ENCODE measurements at places on chromosomes 13 and 19.

GRCh38 chr19:17309965-17310461, 650 bp downstream of the DDA1 start:
- DNase-seq: no peak

DNA sequence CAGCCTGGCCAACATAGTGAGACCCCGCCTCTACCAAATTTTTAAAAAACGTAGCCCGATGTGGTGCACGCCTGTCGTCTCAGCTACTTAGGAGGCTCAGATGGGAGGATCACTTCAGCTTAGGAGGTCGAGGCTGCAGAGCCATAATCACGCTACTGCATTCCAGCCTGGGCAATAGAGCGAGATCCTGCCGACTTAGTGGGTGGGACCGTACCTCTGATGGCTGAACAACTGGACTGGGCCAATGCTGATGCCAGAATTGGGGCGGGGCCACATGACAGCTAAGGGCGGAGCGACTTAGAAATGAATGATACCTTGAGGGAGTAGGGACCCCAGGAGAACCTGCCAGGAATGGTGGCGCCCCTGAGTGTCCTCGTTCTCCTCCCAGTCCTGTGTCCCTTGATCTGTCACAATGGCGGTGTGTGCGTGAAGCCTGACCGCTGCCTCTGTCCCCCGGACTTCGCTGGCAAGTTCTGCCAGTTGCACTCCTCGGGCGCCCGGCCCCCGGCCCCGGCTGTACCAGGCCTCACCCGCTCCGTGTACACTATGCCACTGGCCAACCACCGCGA, 3.6 kb downstream of the LTBP4 start:
- DNase-seq: no peak

DNA sequence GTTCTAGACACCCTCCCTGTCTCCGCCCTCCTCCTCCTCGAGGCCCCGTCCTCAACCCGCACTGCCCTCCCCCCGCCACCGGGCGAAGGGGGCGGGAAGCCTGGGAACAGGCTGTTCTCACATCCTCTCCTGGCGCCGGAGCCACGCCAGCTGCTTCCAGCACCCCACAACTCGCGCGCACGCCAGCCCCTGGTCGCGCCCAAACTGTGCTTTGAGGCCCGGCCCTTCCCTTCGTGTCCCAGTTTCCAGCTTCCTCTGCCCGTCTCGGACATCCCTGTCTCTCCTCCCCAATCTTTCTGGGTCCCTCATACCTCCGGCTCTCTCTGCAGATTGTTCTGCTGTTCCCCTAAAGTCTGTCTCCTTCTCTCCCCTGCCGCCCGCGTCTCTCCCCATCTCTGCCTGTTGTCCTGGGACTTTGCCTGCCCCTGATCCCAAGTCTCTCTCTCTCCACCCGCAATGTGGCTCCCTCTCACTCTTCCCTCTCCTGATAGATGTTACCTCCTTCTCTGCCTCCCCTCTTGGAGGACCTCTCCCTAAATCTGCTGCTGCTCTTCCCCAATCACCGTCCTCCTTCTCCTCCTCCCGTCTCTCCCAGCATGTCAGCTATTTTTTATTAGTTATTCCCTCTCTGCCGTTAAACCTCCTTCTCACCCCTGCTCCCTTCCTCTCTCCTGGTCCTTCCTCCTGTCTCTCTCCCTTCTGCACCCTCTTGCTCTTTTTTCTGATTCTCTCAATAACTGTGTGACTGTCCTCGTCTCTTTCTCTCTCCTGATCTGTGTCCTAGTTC, 14.2 kb downstream of the DPF1 start:
- no peak for DNase-seq

GRCh38 chr13:62119739-62120700, 704.4 kb upstream of the PCDH20 start:
- DNase-seq: no peak

DNA sequence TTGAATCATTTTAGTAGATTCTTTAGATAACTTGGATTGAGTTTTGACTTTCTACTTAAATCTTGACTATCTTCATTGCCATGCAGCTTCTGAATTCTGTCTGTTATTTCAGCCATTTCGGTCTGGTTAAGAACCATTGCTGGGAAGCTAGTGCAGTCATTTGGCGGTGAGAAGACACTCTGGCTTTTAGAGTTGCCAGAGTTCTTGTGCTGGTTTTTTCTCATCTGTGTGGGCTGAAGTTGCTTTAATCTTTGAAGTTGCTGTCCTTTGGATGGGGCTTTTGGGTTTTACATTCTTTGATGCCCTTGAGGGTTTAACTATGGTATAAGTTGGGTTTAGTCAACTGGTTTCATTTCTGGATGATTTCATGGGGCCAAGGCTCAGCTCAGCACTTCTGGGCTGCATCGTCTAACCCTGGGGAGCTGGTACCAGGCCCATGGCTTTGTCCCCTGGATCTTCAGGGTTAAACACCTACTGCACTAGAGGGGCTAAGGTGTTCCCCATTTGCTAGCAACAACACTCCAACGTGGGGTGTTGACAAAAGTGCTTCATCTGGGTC, 10.0 kb upstream of the IGFL2 start:
- no peak for DNase-seq

DNA sequence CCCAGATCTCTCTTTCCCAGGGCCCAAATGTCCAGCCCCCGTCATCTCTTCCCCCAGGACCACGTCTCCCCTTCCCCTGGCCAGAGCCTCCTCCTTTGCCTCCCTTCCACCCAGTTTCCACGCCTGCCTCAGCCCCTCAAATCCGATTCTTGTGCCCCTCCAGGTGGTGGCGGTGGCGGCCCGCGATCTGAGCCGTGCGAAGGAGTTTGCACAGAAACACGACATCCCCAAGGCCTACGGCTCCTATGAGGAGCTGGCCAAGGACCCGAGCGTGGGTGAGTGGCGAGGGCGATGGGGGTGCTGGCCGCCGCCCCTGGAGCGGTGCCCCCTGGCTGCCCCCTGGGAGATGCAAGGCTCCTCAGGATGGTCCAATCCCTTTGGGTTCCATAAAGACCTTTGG, 1.3 kb downstream of the DHDH start:
- no peak for DNase-seq

DNA sequence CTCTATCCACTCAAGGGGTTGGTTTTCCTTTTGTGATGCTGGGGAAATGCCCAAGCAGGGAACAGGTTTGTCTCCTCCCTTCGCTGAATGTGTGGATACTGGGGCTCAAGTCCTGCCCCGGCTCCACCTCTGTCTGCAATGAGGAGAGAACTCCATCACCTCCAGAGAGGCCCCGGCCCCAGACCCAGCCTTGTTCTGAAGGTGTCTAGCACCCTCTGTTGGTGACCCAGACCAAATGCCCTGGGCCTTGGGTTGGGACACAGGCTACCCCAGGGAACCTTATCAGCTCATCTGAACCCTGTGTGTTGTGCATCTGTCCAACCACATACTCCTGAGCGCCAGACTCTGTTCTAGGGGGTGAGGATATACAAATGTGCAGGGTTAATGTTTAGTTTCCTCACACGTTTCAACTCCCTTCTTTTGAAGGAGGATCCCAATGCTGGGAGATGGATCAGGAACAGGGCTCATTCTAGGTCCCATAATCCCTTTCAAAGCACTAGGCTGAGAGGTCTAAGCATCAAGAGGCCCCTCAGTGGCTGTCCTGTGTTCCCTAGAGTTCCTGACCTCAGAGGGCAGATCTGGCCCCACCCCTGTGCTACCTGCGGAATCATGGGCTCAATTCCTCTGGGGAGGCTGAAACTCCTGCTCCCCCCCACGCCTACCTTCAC, 112.5 kb upstream of the SLC7A1 start:
- peak; percentile 27 for DNase-seq

GRCh38 chr13:78228211-78228610, 309.6 kb upstream of the EDNRB start:
- no peak for DNase-seq

DNA sequence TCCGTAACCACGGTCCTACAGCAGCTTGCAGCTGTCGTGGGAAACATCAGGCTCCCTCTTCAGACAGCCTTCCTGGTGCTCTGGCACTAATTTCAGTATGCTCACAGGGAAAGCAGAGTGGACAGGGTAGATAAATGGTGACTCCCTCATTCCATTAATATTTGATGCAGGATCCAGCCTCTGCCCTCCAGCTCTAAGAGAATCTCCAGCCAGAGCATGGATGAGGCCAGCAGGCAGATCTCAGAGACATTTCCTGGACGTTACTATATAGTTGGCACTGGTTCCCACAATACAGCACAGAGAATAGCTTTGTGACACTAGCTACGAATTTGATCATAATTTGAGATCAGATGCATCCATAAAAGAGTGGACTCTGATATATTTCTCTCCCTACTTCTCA, 341.4 kb downstream of the LIG4 start:
- no peak for DNase-seq

DNA sequence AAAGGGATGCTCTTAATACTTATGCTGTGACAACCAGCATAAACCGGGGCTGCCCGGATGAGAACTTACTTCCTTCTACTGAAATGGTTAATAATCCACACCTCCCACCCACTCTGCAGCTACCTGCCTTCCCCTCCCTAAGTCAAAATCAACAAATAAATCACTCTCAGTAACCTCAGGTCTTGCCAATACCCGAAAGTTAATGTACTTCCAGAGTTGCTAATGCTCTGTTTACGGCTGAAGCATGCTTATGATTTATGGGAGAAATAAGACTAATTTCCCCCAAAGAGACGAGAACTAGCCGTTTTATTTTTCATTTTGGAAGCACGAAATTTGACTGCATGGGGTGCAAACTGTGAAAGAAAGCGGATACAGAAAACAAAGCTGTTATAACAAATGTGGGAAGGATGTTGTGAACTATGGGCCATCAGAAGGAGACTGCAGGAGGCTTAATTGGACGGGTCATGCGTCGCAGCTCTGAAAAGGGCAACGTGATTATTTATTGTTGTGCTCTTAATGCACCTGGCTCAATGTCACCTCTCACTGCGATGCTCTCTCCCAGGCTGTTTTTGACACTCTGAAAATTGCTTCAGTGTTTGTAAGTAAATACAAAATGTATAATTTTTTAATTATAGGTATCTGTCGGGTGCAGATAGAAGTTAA, 114.0 kb upstream of the SLC7A1 start:
- DNase-seq: no peak

GRCh38 chr19:33064458-33064791, 263 bp downstream of the RHPN2 start:
- DNase-seq: no peak

DNA sequence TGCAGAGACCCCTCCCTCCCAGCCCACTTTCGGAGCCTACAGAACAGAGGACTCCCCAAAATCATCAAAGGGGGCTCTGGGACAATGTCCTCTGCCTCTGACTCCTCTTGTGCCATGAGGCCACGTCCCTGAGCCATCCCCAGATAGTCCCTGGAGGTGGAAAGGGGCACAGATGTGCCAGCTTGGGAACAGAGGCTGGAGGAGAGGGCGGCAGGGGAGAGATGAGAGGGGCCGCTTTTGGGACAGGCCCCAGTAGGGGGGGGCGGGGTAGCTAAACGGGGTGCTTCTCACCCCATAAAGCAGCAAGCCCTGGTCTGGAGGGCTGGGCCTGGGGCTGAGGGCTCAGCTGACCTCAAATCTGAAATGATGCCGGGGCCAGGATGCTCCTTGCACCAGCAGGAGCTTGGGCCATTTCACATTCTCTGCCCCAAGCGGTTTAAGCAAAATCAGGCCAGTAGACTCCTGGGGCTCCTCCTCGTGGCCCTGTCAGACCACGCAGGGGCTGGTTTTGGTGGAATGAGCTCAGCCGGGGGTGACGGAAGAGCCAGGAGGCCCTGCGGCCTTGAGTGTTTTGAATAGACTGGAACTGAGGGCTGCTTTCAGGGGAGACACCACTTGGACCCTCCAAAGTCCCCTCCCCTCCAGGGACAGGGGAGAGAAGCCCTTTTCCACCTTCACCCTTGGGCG, 27.1 kb downstream of the ONECUT3 start:
- no peak for DNase-seq

GRCh38 chr19:55563261-55563690, 17.4 kb downstream of the ZNF579 start:
- DNase-seq: no peak

DNA sequence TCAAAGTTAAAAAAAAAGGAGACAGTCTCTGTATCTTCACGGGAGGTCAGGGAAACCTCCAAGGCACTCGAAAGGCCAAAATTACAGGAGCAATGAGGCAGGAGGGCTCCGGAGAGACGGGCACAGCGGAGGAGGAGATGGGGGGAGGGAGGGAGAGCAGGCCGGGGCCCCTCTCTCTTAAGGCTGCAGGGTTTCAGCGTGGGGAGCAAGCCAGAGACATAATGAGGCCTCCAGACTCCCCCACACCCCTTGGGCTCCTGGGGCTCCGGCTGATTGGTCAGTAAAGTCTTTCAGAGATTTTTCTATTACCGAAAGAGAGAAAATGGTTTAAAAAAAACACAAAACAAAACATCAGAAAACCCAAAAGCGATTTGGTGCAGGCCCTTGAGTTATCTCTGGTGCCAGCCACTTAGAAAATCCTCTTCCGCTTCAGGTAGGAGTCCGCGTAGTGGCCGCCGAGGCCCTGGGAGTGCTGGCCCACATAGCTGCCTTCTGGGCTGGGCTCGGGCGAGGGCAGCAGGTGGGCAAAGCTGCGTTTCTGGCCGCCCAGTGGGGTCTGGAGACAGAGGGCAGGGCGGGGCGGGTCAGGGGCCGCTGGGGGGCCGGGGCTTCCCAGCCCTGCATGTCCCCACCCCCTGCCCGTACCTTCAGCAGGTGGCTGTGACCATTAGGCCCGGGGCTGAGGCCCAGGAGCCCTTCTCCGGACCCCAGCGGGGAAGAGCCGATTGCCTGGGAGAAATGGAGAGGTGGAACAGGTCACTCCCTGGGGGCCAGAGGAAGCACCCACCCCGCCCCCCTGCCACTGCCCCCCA, 1.4 kb upstream of the FDX2 start:
- DNase-seq: no peak

GRCh38 chr13:52711286-52711685, 28.3 kb downstream of the CNMD start:
- no peak for DNase-seq

DNA sequence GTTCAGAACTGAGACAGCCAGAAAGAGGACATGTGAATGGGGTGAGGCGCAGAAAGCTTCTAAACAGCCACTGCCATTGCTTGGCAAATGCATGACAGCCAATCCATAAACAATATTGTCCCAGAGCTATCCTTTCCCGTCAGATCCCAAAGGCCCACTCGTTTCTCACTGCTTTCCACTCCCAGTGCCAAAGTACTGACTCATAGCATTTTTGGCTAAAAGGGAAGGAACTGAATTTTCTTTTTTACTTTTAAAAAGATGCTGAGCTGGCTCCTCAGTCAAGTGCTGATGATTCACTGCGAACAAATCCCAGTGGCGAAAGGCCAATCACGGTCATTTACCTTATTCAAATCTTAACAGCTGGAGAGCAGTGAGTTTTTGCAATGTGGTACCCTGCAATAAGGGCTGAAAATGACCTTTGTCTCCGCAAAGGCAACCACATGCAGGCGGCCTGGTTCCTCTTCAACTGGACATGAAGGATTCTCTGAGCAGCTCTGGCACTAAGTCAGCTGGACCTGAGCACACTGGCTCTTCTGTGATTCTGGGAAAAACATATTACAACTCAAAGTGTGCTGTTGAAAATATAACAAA, 151.7 kb downstream of the DCLK1 start:
- DNase-seq: no peak

GRCh38 chr13:58056426-58056825, 424.9 kb downstream of the PCDH17 start:
- DNase-seq: no peak

GRCh38 chr13:111158136-111158805, 43.2 kb downstream of the ARHGEF7 start:
- DNase-seq: no peak

- no peak for DNase-seq
These were observed 10.2 kb downstream of the ENOX1 start for GRCh38 chr13:43776501-43777079.
